NCI-H446 treated with DMSO at 0.1 percent for 48 hours (cell line): ENCODE measurements at places on chromosomes 1 and 21.
A peak's percentile ranks its signal among the peaks of the same experiment; 100 is the strongest.

- DNase-seq, result no peak
These were observed 612 bp downstream of the PSMA5 start for GRCh38 chr1:109425391-109426280.

DNA sequence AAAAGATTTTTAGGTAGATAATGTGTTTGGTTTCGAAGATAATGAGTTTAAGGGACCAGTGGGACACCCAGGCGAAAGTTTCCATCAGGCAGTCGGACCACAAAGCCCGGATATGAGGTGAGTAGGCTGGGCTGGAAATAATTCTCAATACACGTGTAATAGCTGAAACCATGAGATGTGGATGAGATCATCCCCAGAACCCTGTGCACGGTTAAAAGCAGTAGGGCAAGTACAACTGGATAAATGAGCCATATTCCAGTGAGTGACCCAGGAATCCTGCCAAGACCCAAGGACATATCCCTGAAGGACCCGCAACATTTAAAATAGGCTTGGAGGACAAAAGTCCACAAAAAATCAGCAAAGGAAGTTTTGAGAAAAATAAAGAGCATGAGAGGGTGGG, 21.5 kb upstream of the NHLH2 start:
- no peak for DNase-seq

GRCh38 chr1:209785592-209785991, 1.2 kb upstream of the C1orf74 start:
- DNase-seq, result no peak

DNA sequence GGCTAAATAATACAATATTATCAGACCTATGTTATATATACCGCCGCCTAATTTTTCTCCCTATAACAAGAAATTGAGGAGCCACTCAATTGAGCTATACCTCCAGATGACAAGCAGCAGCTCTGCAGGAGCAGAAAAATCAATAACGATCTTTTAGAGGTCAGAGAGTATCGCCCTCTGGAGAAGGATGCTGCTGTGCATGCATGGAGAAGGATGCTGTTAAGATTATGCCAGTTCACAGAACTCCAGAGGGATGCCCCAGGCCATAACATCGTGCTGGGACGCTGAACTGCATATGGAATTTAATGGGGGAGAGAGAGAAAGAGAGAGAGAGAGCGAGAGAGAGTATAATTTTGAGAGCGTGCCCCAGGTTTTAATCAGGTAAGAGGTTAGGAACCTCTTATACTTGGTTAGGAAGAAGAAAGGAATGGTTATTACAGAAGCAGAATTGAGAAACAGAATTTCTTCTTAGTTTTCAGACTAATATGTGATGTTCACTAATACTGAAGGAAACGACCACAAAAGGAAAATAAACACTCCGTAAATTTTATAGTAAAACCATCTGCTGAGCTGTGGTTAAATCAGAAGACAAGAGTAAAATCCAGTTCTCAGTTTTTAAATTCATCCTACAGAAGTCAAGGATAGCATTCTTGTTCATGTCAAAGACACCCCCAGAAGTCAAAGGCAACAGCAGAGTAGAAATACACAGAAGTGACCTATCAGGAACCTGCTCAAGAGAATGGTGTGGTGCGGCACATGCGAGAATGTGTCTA, 111.1 kb downstream of the SMYD2 start:
- no peak for DNase-seq

DNA sequence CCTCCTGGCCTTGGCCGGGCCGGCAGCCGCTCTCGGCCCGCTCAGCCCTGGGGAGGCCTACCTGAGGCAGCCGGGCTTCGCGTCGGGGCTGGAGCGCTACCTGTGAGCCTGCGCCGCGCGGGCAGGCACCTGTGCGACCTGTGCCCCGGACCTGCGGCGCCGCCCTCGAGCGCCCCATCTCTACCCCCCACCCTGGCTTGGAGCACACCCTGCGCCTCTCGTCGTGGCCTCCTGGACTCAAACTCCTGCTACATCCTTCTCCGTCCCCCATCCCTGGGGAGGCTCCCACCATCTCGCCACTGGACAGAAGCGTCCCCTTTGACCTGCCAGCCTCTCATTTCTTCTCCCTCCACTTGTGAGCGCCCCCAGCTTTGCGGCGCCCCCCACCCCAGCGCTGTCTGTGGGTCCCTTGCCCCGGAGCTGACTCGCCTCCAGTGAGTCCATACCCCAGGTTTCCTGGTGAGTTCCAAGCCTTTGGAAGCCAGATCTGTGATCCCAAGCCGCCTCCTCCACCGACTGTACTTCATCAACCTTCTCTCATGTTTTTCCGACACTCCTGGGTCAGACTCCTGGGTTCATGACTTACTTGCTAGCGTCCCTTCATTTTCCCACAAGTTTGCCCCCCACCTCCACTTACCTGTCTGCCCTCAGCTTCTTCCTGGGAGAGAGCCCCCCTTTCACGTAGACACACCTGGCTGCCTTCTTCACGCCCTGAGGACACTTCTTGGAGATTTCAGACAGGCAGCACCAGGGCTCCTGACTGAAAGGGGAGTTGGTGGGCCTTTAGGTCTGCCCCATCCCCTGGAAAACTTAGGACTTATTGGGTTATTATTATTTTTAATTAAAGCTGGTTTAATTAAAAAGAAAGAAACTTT, 1.3 kb downstream of the FOXE3 start:
- no peak for DNase-seq

DNA sequence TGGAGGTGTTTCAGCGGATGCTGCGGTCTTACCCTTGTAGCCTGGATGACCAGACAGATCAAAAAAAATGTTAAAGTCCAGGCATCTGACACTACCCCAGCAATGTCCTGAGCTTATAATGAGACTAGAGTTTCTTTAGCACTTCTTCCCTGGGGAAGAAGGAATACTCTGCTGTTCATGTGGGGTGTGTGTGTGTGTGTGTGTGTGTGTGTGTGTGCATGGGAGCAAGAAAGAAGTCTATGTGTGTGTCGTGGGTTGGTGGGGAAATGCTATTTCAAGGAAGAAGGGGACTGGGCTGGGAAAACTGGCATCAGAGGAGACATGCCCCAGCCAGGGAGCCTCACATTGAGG, 3.0 kb upstream of the RASSF5 start:
- no peak for DNase-seq

DNA sequence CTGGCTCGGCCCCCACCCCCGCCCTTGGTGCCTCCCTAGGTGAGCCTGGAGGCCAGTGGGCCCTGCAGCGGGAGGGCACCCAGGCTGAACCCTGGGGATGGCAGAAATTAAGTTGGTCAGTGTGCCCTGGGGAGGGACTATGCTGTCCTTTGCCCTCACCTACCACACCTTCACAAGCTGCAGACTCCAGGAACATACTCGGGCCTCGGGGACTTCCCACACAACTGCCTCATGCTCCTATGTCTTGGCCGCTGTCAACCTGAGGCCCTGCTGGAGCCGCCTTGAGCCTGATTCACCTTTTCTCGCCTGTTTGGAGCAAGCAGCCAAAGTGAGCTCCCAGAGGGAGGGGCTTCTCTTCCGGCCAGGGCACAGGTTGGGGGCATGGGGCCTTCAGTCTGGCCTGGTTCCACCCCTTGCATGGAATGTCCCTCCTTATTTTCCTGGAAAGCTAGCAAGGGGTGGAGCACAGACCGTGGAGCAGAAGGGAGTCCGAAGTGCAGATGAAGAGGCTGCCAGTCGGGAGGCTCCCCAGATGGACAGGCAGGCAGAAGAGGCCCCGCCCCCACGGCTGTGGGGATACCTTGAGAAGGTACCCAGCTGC, 24.7 kb downstream of the KNCN start:
- DNase-seq, result no peak

DNA sequence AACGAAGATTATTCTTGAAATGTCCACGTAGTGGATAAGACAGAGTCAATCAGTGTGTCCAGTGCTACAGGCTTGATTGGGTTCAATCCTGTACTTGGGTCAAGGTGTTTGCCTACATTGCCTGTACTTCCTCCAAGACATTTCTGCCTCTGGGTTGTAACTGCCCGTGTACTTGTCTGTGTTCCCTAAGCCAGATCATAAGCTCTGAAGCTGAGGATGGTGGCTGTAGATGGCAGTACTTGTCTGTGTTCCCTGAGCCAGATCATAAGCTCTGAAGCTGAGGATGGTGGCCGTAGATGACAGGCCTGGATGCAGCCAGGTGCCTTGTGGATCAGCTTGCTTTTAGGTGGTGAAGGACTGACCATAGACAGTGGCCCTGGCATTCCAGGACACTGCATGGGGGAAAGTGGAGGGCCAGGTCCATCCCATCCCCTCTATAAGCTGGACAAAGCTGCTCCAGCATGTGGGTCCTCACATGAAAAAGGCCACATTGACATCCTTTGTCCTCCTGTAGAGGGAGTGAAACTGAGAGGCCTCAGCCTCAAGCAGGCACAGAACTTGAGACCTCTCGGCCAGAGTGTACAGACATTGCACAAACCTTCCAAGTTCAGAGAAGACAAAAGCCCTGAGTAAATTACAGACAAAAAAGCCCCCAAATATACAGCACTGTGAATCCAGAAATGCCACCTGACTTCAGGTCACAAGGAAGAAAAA, 2.0 kb upstream of the SRM start:
- DNase-seq, result no peak

- no peak for DNase-seq
These were observed 226.1 kb downstream of the RGS7 start for GRCh38 chr1:241130881-241131280.

DNA sequence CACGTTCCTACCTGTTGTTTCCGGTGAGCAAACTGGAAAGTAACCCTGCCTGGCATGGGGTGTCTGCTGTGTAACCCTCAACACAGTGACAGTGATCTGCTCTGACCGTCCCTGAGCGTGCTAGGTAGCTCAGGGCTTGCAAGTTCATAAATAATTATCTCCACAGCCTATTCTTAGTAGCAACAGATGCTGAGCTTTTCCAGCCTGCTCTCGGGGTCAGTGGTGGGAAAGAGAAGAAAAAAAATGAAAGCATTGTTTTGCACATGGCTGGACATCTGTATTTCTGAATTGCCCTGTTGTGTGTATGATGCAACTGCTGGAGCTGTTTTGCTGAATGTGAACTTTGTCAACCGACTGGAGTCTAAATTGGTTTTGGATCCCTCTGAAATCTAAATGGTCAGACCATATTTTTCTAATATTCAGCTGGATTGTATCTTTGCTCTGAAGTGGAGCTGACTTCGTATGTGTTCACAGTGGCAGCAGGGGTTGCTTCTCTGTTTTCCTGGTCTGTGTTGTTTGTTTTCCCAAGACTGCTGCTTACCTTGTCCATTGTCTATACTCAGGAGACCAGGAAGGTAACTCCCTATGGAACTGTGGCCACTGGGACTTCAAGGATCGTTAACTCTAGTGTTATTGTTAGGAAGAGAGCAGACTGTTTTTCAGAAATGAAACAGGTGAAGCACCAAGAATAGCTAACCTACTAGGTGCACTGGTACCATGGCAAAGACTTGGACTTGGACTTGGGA, 27.0 kb downstream of the TGFB2 start:
- DNase-seq, result no peak

DNA sequence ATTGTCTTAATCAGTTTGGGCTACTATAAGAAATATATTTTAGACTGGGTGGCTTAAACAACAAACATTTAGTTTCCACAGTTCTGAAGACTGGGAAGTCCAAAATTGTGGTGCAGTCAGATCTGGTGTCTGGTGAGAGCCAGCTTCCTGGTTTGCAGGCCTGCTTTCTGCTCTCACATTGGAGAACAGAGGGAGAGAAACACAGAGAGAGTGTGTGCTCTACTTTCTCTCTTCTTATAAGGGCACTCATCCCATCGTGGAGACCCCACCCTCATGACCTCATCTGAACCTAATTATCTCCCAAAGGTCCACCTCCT, 4.1 kb downstream of the LEPR start:
- no peak for DNase-seq

DNA sequence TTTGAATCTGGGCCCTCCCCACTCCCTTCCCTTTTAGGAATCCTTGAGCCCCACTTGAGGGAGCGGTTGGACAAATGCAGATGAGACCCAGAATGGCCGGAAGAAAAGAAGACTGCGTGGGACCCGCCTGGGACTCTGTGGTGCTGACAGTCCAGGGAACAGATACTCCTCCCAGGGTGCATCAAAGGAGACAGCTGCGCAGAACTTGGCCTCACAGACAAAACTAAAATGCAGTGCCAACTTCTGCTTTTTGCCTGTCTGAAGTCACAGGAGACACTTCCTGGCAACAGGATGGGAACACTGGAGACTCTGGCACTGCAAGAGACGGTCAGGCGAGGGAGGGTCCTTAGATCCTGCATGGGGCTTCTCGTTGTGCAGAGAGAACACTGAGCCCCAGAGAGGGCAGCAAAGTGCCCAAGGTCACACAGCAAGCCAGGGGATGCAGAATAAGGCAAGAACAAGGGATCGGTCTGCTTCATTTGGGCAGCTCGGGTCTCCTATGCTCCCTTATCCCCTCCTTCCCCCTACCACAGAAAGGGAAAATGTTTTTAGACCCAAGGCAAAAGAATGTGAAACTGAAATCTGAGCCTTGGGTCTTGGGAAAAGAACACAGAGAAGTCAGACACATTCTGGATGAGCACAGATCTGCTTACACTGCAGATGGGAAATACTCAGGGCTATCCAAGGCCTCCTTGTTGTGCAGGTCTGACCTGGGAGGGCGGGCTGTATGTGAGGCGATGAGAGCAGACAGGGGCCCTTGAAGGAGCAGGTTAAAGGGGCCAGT, 182.4 kb downstream of the TRABD2B start:
- no peak for DNase-seq

- DNase-seq, result no peak
These were observed 6.8 kb downstream of the THEM5 start for GRCh38 chr1:151846686-151847237.

GRCh38 chr1:35559317-35559944, 1.8 kb downstream of the NCDN start:
- DNase-seq, result no peak

DNA sequence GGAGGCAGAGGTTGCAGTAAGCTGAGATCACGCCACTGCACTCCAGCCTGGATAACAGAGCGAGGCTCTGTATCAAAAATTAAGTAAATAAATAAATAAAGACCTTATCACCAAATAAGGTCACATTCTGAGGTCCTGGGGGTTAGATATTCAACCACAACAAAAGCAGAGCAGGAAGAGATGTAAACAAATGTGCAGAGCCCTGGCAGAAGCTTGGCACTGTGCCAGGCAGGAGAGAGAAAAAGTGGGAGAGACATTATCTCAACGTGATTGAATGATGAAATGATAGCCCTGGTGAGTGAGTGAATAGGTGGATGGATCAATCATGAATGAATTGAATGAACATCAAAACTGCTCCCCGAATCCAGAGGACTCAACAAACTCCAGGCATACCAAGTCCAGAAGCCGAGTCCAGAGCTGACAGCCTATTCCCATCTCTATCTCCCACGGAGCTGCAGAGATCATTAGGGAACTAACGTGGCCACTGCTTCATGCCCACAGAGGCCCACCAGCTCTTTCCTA, 150.7 kb downstream of the TOMM20 start:
- DNase-seq, result no peak

DNA sequence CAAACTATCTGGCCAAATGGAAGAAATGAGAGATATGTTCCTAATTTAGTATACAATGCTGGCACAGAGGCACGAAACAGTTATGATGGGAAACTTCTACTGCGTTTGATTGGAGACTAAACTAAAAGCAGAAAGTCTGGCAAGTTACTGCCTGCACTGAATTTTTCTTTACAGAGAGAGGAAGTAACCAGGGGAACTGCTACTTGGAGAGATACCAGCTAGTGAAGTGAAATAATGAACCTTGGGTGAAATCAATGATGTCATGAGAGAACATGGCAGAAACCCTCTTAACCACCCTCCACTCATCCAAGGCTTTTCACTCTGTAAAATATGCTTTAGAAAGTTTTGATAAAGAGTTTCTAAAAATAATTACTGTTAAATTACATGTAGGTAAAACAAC, 29.3 kb downstream of the NIBAN1 start:
- DNase-seq, result peak; percentile 38

- no peak for DNase-seq
These were observed 73.0 kb upstream of the ABCD3 start for GRCh38 chr1:94345148-94345721.
